ENCODE measurements at places on chromosomes 5 and 9.

- H3K4me3 ChIP-seq = no peak overlapping the region
- no peaks in the 10 kb centered on the region for H3K27me3 ChIP-seq
- H3K27ac ChIP-seq = no peak overlapping the region
- no peak for DNase-seq
- no peaks in the 10 kb centered on the region for H3K4me1 ChIP-seq
These were observed 339.0 kb upstream of the CTNND2 start for GRCh38 chr5:12242950-12243888.

DNA sequence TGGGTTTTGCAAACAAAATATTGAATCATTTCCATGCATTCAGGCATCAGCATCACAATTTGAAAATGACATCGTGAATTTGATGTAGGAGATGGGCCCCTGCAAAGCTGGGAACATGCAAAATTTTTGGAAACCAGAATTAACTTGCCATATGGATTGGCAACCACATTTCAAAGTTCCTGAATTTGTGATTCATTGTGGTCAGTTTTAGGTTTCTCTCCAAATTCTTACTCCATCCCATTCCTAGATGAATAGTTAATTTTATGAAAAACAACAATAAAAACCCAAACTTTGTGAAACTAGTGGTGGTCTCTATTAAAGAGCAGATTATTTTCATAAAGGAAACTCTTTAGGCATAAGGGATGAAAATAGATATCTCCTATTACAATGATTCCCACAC, 107.8 kb upstream of the SLIT3 start:
- H3K27ac ChIP-seq = no peak overlapping the region
- no peaks in the 10 kb centered on the region for H3K36me3 ChIP-seq
- H3K4me1 ChIP-seq = no peaks in the 10 kb centered on the region
- no peak overlapping the region for H3K4me3 ChIP-seq
- DNase-seq = no peak

DNA sequence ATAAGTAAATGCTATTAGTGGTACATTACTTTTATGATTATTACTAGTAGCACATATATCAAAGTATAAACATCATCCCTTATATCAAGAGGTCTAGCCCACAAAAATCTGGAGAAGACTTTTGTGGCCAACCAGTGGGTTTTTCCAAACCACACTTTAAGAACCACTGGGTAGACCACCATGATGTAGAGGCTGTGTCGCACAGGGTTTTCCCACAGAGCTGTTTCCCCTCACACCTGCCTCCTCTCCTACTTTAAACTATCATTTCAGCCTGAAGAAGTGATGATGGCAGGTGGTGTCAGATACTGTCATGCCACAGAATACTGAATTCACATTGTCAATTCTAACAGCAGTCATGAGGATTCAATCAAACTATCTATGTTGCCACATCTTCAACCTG, 109.2 kb downstream of the FBXW11 start:
- H3K36me3 ChIP-seq = peaks cover 29% of the 10 kb centered on the region
- H3K4me1 ChIP-seq = no peaks in the 10 kb centered on the region
- H3K27me3 ChIP-seq = no peaks in the 10 kb centered on the region
- no peak for DNase-seq
- no peak overlapping the region for H3K27ac ChIP-seq
- no peak overlapping the region for H3K4me3 ChIP-seq

GRCh38 chr5:122967085-122967484, 69.4 kb downstream of the PPIC start:
- DNase-seq = no peak
- H3K4me3 ChIP-seq = no peak overlapping the region
- H3K27ac ChIP-seq = no peak overlapping the region
- no peaks in the 10 kb centered on the region for H3K27me3 ChIP-seq

GRCh38 chr9:37392272-37392671, 30.2 kb upstream of the GRHPR start:
- DNase-seq = no peak
- no peaks in the 10 kb centered on the region for H3K4me1 ChIP-seq
- no peak overlapping the region for H3K4me3 ChIP-seq
- no peaks in the 10 kb centered on the region for H3K36me3 ChIP-seq
